Transverse colon (tissue), 4 donors: ENCODE measurements at places on chromosomes 16 and 17.

DNA sequence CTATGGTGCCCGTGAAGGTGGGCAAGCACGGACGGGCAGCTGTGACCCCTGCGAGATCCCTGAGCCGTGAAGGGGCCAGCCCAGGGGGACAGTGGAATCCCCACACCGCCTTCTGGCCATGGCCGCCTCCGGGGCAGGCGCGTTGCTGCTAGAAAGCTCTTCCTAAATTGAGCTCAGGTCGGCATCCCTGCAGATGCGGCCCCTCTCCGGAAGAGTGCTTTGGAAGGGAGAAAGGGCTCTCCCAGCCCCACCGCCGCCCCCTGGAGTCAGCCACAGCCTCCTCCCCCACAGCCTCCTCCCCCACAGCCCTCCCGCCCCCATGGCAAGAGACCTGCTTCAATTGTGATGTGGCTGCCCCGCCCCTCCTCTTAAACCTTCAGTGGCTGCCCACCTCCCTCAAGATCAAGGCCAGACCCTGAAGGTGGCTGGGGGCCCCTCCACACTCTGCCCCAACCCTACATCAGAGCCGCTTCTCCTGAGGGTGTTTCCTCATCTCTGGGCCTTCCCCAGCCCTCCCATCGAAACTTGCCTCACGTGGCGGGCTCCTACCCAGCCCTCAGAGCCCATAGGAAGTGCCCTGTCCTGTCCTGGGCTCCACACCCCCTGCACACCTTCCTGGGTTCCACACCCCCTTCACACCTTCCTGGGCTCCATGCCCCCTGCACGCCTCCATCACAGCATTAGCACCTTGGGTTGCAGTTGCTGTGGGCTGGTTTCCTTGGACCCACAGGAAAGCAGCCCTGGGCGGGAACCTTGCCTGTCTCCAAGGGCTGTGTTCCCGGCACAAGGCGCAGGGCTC lies 5.5 kb upstream of the CBFA2T3 start:
- H3K27ac ChIP-seq, result no peak overlapping the region
- H3K27me3 ChIP-seq, result peaks cover 16% of the 10 kb centered on the region
- H3K36me3 ChIP-seq, result no peaks in the 10 kb centered on the region
- no peak for DNase-seq
- no peak overlapping the region for H3K4me3 ChIP-seq

GRCh38 chr17:29661213-29661612 lies 38.5 kb upstream of the CORO6 start:
- H3K36me3 ChIP-seq, result peaks cover 13% of the 10 kb centered on the region
- DNase-seq, result no peak
- H3K27me3 ChIP-seq, result no peaks in the 10 kb centered on the region
- H3K4me3 ChIP-seq, result no peak overlapping the region
- no peak overlapping the region for H3K27ac ChIP-seq

GRCh38 chr17:58560511-58560910 lies 46.1 kb upstream of the MTMR4 start:
- no peak overlapping the region for H3K27ac ChIP-seq
- no peaks in the 10 kb centered on the region for H3K36me3 ChIP-seq
- no peaks in the 10 kb centered on the region for H3K27me3 ChIP-seq
- H3K4me3 ChIP-seq, result no peak overlapping the region

DNA sequence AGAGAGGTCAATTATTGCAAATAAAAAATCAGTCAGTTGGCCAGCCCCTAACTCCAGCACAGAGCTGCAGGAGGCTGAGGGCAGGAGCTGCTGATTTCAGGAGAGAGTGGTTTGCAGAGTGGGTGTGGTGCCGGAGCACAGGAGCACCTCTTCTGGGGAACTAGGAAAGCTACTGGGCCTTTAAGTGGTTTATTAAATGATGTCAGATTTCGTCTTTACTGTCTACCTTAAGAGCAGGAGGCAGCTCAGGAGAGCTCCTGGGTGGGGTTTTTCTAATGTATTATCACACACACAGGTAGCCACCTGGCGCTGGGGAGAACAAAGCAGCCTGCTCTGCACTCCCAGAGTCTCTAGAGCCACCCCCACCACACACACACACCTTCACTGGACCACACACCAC lies 11.5 kb upstream of the HAS3 start:
- H3K4me3 ChIP-seq, result no peak overlapping the region
- no peaks in the 10 kb centered on the region for H3K4me1 ChIP-seq
- DNase-seq, result no peak

DNA sequence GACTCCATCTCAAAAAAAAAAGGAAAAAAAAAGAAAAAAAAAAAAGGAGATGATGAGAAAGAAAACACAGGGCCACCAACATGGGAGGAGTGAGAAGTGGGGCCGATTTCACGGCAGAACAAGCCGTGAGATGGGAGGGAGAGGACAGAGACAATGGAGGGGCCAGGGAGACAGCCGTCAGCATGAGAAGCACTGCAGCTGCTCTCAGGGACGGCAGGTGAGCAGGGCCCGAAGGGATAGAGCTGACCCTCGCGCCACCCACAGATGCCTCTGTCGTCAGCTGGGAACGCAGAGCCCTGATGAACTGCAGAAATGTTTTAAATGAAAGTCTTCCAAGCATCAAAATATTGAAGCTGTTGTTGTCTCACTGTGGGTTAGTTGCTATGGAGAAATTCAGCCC lies 20.3 kb downstream of the PITPNM3 start:
- H3K27me3 ChIP-seq, result no peaks in the 10 kb centered on the region
- DNase-seq, result no peak
- no peak overlapping the region for H3K27ac ChIP-seq
- no peak overlapping the region for H3K4me3 ChIP-seq
- no peaks in the 10 kb centered on the region for H3K4me1 ChIP-seq

- DNase-seq, result no peak
- no peaks in the 10 kb centered on the region for H3K4me1 ChIP-seq
- no peaks in the 10 kb centered on the region for H3K27me3 ChIP-seq
- no peak overlapping the region for H3K4me3 ChIP-seq
Measured at GRCh38 chr17:69702078-69702477, 287.6 kb downstream of the MAP2K6 start.

DNA sequence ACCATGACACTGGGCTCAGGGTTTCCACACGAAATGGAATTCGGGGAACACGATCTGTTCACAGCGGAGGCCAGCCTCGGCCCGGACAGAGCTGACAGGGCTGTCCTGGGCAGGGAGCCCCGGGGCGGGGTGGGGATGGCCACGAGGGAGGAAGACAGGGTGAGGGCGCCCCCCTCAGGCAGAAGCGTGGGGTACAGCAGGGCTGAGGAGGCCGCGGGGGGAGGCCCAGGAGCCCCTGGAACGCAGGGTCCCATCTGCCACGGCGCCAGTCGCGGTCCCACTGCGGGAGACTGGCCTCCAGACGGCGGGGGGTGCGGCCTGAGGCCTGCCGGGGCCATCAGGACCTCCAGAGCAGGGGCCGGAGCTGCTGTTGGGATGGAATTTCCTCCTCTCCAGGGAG lies 75.9 kb downstream of the LMF1 start:
- no peaks in the 10 kb centered on the region for H3K4me1 ChIP-seq
- H3K36me3 ChIP-seq, result no peaks in the 10 kb centered on the region
- H3K4me3 ChIP-seq, result no peak overlapping the region
- H3K27ac ChIP-seq, result no peak overlapping the region
- DNase-seq, result no peak

DNA sequence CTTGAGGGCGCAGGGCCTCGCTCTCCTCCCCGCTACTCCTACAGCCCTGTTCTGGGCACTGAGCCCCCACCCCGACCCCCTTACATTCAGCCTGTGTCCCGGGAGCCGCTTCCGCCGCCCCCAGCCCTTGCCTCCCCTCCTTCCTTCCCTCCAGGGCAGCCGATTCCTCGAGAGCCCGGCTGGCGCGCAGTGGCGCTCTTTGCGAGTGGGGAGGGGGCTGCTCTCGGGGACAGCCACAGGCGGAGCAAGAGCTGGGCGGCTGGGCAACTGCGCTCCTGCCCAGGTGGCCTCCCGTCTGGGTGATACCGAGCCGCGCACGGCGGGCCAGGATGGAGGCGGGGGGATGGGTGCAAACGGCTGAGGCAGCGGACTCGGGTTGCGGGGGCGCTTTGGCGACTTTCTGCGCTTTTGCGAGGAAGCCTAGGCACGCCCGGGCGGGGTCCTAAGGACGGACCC lies 1.2 kb downstream of the MMP15 start:
- peaks cover 35% of the 10 kb centered on the region for H3K4me1 ChIP-seq
- H3K27me3 ChIP-seq, result no peaks in the 10 kb centered on the region
- no peaks in the 10 kb centered on the region for H3K36me3 ChIP-seq
- H3K4me3 ChIP-seq, result peak overlapping the region; percentile 95
- peak; percentile 36 for DNase-seq

- no peak for DNase-seq
- H3K36me3 ChIP-seq, result no peaks in the 10 kb centered on the region
- H3K4me3 ChIP-seq, result no peak overlapping the region
- H3K27ac ChIP-seq, result no peak overlapping the region
- no peaks in the 10 kb centered on the region for H3K4me1 ChIP-seq
Measured at GRCh38 chr17:79039171-79039570, 15.2 kb downstream of the C1QTNF1 start.

DNA sequence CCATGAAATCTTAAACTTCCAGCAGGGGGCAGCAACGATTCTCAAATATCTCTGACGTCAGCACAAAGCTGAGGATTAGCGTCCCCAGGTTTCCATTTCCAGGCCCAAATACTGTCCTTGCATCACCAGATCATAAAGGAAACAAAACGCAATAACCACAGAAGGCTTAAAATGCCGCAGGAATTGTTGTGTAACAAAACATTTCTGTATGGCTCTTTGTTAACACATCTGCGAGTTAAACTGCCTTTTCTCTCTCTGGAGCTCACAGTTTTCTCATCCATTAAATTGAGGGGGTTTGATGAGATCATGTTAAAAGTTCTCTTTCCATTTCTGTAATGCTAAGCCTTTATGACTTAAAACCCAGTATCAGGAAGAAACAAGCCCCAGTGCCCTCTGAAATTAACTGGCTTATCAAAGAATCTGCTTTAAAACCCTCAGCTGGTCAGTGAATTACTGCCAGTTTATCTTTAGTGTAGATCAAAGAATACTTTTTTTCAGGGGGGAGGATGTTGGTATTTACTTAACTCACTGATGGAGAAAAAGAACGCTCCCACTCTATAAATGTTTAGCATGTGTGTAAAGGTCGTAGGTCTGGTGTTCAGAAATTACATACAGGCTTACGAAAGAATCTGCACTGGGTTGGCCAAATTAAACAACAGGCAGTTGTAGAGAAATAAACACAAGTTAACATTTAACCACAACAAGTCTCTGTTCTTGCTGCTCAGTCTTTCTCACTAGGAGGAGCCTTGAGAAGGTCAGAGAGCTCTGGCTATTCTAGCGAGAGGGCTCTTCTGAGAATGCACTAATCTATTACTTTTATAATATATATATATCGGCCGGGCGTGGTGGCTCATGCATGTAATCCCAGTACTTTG lies 10.6 kb upstream of the TERF2 start:
- peak; percentile 83 for DNase-seq
- no peak overlapping the region for H3K4me3 ChIP-seq
- H3K27me3 ChIP-seq, result no peaks in the 10 kb centered on the region
- H3K4me1 ChIP-seq, result peaks cover 30% of the 10 kb centered on the region

DNA sequence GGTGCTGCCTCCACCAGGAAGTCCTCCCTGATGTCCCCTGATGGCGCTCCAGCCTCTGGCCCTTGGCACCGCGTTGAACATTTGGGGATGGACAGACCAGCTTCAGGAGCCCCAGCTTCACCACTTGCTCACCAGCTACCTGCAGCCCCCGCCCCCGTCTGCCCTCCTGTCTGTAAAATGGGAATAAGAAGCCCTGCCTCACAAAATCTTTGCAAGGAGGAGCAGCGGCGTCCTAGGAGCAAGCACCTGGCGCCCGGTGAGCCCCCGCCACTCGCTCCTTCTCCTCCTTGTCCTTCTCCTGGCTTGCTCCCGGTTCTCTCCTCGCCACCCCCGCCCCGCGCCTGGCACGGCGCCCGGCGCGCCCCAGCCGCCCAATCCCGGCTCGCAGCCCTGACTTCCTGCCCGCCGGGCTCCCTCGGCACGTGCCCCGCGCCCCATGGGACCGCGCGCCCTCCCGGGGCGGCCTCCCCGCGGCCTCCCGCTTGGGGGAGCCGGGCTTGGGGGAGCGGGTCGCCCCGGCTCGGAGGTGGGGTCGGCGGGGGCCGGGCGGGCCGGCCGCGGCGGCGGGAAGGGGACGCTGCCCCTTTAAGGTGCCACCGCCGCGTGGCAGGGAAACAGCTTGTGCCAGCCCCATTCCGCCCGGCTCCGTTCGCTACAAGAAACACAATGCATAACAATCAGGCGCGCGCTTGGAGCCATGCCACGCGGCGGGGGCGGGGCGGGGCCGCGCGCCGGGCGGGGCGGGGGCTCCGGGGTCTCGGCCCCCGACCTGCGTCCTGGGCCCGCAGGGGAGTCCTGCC lies 9.1 kb upstream of the PPP1R1B start:
- peak overlapping the region; percentile 76 for H3K27ac ChIP-seq
- peak overlapping the region; percentile 57 for H3K4me3 ChIP-seq
- H3K4me1 ChIP-seq, result peaks cover 15% of the 10 kb centered on the region
- H3K36me3 ChIP-seq, result no peaks in the 10 kb centered on the region
- peaks cover 37% of the 10 kb centered on the region for H3K27me3 ChIP-seq

GRCh38 chr16:81505011-81505661 lies 60.5 kb downstream of the CMIP start:
- H3K4me1 ChIP-seq, result peaks cover 10% of the 10 kb centered on the region
- no peak overlapping the region for H3K27ac ChIP-seq
- H3K27me3 ChIP-seq, result no peaks in the 10 kb centered on the region
- H3K4me3 ChIP-seq, result no peak overlapping the region
- peak; percentile 48 for DNase-seq

DNA sequence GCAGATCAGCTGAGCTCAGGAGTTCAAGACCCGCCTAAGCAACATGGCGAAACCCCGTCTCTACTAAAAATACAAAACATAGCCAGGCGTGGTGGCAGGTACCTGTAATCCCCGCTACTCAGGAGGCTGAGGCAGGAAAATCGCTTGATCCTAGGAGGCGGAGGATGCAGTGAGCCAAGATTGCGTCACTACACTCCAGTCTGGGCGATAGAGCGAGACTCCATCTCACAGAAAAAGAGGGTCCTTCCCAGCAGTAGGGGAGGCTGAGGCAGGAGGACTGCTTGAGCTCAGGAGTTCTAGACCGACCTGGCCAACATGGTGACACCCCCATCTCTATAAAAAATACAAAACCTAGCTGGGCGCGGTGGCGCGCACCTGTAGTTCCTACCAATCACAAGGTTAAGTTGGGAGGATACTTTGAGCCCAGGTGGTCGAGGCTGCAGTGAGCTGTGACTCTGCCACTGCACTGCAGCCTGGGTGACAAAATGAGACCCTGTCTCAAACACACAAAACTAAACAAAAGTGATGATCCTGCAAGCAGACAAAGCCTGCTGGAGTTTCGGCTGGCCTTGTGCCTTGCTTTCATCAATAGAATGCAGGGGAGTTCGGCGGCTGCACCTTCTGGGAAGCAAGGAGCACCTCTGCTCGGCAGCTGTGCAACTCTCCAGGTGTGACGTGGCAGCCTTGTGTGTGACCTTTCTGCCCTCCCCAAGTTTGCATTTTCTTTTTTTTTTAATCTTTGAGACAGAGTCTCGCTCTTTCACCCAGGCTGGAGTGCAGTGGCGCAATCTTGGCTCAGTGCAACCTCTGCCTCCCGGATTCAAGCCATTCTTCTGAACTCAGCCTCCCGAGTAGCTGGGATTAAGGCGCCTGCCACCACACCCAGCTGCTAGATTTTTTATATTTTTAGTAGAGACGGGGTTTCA lies 12.4 kb upstream of the YWHAE start:
- no peaks in the 10 kb centered on the region for H3K27me3 ChIP-seq
- DNase-seq, result no peak
- no peaks in the 10 kb centered on the region for H3K36me3 ChIP-seq
- H3K4me3 ChIP-seq, result no peak overlapping the region
- no peaks in the 10 kb centered on the region for H3K4me1 ChIP-seq

- H3K36me3 ChIP-seq, result peaks cover 7% of the 10 kb centered on the region
- no peak for DNase-seq
- H3K4me1 ChIP-seq, result peaks cover 3% of the 10 kb centered on the region
- H3K27ac ChIP-seq, result no peak overlapping the region
- H3K4me3 ChIP-seq, result no peak overlapping the region
- no peaks in the 10 kb centered on the region for H3K27me3 ChIP-seq
Measured at GRCh38 chr17:81877569-81877968, 6.4 kb upstream of the ARHGDIA start.
